ENCODE measurements at places on chromosomes 1 and 21. TPM values are rescaled to one million over a fixed set of nuclear protein-coding genes. Genes with fewer than 3 reads are reported as not detected.

- DNase-seq = no peak
Observed at GRCh38 chr1:154419620-154420571, 14.8 kb downstream of the IL6R start.

- DNase-seq = no peak
Observed at GRCh38 chr1:42891465-42892138, 45.2 kb downstream of the ZNF691 start.

The SFN gene
- polyA plus RNA-seq = not detected

- DNase-seq = no peak
Observed at GRCh38 chr1:224668984-224669383, 52.9 kb downstream of the CNIH3 start.

The LEMD1 gene
- not detected for polyA plus RNA-seq

The SUSD4 gene
- 21.5 TPM for polyA plus RNA-seq

The ZNF683 gene
- not detected for polyA plus RNA-seq

DNA sequence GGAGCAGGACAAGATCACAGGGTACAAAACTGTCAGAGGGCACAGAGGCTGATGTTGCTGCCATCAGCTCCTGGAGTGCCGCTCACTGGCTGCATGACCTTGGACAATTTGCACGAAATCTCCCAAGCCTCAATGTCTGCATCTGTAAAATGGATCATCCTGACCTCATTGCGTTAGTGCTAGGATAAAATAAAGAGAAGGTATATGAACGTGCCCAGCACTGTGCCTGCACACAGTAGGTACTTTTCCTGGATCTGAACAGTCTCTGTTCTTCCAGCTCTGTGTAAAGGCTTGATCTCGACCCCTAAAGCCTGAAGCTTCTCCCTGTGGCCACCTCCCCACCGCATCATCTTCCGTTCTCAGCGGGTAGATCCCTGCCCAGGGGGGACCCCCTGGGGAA is 12.9 kb downstream of the TNFRSF1B start:
- no peak for DNase-seq

The ADAM30 gene
- not detected for polyA plus RNA-seq

DNA sequence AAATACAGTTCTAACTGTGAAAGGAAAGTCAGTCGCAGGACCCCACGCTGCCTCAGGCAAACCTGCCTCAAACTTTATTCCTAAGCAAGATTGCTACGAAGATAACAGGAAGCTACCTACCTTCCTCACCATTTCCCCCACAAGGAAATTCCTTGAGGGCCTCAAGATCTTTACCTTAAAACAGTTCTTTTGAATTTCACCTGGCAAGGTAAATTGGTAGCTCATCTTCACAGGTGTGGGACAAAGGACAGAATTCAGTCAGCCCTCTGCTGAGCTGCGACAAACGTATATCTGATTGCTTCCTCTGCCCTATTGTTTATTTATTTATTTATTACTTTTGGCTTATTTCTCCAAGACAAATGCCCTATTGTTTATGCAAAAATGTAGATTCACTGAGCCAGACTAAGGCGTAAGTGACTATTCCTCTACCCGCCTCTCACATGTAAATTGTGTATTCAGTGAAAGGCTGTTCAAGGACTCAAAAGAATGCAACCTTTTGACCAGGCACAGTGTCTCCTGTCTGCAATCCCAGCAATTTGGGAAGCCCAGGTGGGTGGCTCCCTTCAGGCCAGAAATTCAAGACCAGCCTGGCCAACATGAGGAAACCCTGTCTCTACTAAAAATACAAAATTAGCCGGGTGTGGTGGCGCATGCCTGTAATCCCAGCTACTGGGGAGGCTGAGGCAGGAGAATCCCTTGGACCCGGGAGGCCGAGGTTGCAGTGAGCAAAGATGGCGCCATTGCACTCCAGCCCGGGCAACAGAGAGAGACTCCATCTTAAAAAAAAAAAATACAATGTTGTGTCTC is 17.3 kb upstream of the PKNOX1 start:
- DNase-seq = no peak

- no peak for DNase-seq
Observed at GRCh38 chr1:227913396-227913763, 34.4 kb downstream of the WNT9A start.

DNA sequence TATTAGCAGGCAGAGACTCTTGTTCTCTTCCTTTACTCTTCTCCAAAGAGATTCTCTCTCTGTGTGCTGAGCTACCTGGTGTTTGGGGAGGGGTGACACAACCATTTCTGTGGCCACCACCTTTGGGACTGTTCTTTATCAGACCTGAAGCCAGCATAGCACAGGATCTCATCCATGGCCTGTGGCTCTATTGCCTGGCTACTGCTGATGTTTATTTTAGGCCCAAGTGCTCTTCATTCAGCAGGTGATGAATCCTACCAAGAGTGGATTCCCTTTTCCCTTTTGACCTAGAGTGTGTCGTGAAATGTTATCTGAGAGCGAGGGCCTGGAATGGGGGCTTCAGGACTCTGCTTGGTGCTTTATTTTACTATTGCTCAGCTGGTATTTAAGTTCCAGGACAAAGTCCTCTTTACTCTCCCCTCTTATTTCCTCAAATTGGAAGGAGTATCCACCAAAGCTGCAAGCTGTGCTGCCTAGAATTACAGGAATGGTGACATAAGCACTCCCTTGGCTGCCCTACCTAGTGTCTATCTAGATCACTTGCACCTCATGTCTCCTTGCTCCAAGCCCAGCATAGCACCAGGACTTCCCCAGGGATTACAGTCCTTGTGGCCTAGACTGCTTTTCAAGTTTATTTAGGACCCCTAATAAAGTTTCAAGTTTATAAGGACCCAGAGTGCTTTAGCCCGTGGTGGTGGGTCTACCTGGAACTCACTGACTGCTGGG is 94.7 kb upstream of the GPR52 start:
- DNase-seq = no peak

The GPR89B gene
- polyA plus RNA-seq = 19.6 TPM

GRCh38 chr1:28197682-28198415 is 21.4 kb upstream of the PTAFR start:
- no peak for DNase-seq

- DNase-seq = no peak
Observed at GRCh38 chr1:192561301-192561700, 14.3 kb upstream of the RGS1 start.

The PDZK1IP1 gene
- not detected for polyA plus RNA-seq

The AIRE gene
- polyA plus RNA-seq = 0.14 TPM

The C1orf115 gene
- 1.9 TPM for polyA plus RNA-seq

DNA sequence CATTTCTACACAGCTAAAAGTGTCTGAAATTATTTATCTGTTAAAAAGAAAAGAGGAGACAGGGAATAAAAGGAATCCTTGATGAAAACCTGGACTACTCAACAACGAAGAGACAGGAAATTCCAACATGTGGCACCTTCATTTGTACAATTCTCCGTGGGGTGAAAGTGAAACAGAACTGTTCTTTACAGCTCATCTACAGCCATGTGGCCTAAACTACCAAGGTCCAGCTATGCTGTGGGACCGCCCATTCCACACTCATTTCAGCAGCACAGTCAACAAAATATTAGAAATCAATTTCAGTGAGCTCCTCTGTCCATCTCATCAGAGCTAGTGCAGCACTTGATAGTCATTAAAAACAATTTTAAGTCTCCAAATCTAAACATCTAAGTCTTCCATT is 44.0 kb downstream of the UBR4 start:
- DNase-seq = no peak

DNA sequence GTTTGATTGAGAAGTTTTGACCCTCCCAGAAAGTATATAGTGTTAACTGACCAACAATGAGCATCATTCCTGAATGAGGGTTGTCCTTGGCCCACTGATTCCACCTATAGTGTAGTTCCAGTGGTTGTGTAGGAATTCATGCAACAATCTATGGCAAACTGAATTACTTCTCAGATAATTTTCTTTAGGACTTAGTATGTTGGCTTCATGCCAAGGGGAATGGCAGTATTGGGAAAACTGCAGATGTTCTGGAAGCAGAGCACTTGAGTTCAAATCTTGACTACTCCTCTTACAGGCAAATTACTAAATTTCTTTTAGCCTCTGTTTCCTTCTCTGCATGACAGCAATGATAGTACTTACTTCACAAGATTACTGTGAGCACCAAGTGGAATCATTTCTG is 65.8 kb downstream of the LRIG2 start:
- DNase-seq = no peak

The FCER1A gene
- 0.19 TPM for polyA plus RNA-seq

- no peak for DNase-seq
Observed at GRCh38 chr1:152520561-152521090, 6.3 kb downstream of the CRCT1 start.

The SMIM1 gene
- polyA plus RNA-seq = 3.0 TPM

GRCh38 chr1:167060141-167061072 is 29.8 kb downstream of the GPA33 start:
- DNase-seq = no peak

The GREM2 gene
- polyA plus RNA-seq = 0.05 TPM

DNA sequence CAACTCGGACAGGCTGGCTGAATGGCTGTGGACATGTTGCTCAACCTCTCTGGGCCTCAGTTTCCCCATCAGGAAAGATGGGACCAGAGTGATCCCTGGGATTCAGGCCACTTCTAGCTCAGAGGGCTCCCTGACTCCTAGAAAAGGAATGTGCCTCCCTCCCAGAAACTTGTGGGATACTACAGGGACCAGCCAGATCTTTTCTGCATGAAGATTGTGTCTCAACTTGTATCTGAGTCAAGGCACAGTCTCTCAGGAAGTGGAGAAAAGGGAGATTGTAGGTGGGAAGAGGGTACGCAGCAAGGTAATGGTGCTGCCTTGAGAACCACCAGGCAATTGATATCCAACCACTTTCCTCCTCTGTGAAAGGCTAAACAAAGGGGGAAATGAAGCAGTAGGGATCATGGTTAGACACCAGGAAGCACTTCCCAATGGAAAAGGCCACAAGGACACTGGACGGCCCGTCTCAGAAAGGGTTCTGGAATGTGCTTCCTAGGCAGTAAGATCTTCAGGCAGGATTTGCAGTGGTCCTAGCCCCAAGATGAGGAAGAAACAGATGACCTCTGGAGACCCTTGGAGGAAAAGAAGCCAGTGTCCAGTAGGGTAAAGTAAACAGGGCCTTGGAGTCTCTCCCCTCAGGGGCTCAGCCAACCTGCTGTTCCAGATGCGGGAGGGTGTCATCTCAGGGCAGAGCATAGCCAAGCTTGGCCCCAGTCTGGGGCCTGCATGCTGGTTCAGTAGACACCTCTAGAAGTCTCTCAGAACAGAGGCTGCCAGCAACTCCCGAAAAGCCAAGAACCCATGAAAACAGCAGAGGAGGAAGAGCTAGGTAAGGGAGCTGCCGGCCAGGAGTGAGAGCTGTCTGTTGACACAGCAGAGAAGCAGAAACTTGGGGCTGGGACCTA is 16.8 kb downstream of the IFFO2 start:
- DNase-seq = no peak

DNA sequence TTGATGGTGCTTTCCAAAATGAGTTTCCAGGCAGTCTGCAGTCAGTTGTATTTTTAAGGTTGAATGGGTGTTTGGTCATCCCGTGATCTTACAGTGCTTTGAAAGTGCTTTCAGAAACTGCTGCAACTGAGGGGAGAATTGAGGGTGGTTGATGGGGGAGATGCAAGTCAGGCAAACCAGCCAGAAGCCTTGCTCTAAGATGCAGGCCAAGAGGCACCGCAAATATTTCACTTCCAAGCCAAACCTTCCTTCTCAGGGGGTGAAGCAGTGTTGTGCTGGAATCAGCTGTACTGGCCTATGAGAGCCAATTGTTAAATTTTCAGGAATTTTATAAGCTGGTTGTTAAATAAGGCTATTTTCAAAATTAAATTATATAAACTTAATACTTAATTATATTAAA is 151.6 kb downstream of the KCNJ6 start:
- no peak for DNase-seq

- no peak for DNase-seq
Observed at GRCh38 chr1:197671920-197672319, 103.4 kb downstream of the DENND1B start.

The TIAM1 gene
- 32.1 TPM for polyA plus RNA-seq

DNA sequence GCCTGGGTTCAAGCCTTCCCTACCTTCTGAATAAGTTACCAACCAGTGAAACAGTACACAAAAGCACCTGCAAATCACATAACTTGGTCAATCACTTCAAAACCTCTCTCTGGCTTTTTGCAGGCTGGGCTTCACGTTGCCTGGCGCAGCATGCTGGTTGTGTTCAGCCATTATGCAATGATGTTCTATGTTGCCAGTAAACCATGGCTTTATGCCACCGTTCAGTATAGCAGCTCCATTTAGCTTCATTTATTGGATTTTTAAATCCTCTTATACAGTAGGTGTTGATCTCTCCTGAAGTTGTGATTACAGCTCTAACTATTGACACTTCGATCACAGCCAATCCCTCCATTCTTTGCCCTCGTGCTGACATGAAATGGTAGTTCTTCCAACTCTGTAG is 233.6 kb upstream of the PTBP2 start:
- no peak for DNase-seq

DNA sequence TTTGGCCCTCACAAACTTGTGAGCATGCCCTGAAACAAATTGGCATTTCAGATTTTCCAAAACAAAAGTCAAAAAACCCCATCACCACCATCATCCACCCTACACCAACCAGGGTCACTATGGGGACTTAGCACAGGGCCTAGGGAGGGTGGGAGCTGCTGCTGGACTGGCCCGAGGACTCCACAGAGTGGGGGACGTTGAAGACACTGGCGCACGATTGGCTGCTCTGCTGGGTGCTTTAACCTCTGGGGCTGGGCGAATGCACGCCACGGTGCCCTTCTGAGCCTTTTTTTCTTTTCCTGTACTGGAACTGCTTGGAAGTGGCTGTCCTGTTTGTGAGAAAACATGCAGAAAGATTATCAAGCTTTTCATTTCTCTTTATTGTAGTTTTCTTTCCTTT is 92.8 kb downstream of the CD247 start:
- no peak for DNase-seq

DNA sequence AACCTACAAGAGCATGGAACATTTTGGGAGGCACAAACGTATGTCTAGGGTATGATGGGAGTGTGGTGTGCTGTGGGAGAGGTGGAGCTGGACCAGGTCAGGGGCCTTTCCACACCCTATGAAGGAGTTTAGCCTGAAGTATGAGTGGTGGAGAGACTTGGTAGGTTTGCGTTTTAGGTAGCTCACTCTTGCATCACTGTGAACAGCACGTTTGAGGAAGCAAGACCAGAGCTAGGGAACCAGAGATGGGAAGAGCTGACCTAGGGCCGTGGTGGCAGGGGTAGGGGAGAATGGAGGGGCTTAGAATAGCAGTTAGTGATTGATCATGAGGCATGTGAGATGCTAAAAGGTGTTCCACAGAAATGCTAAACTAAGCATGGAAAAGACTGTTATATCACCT is 25.1 kb upstream of the ZFP69B start:
- DNase-seq = no peak

The RXRG gene
- polyA plus RNA-seq = not detected

DNA sequence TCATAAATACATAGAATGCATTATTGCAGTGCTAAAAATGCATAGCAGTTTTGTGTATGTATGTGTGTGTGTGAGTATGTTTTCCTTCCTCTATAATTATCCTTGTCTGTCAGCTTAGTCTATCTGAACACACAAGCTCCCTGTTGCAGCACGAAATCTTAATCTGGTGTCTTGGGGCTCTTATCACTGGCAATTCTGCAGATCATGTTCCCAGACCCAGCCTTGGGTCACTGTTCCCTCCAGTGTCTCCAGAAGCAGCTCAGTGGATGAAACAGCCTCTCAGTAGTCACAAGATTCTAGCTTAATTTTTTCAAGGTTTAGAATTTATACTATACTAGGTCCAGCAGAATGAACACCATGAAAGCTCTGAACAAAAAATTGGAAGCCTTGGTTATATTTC is 777.9 kb downstream of the MRPL39 start:
- no peak for DNase-seq
